Activated CD8-positive, alpha-beta T cell treated with anti-CD3 and anti-CD28 coated beads, Interleukin-2, amount 10 ng/mL, durations not matched to agents 7 days and 5 days (primary cell): ENCODE measurements at places on chromosomes 16 and 17. TPM values are rescaled to one million over a fixed set of nuclear protein-coding genes. Genes with fewer than 3 reads are reported as not detected.

Gene RAB26
- 0.31 TPM for total RNA-seq

Gene REXO5
- total RNA-seq, result 11.2 TPM

GRCh38 chr17:80219013-80219762 lies 945 bp downstream of the SGSH start:
- DNase-seq, result peak; percentile 92

GRCh38 chr17:81683208-81683583 lies 401 bp downstream of the ARL16 start:
- no peak for DNase-seq

DNA sequence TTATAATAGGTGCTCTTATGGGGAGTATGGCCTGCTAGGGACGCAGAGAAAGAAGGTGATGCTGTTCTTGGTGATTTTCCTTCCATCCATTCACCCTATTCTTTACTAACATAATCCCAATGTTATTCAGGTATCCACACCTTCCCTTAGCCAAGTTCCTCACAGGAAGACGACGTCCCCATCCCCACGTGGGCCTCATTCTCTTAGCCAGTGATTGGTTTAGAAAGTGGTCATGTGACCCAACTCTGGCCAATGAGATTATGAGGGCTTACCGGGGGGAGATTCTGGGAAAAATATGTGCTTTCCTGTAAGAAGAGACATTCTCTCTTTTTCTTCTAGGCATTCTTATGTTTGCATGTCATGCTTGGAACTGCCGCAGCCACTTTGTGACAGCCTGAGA lies 474.7 kb downstream of the HAPSTR1 start:
- no peak for DNase-seq

DNA sequence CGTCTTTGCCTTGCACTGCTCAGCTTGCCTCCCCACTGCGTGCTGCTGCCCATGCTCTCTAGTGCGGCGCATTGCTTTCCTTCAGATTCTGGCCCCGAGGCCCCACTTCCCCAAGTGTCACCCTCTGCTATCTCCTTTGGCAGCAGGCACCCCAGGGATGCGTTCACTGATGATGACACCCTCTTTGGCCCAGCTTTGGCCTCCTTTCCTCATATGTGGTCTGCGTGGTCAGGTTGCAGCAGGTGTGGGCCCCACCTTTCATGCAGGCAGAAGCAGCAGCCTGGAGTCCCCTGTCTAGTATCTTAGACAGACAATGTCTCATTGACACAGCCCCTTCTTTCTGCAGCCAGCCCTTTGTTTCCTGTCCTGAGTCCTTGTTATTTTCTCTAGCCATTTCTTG lies 4.8 kb upstream of the CCL3 start:
- DNase-seq, result no peak

DNA sequence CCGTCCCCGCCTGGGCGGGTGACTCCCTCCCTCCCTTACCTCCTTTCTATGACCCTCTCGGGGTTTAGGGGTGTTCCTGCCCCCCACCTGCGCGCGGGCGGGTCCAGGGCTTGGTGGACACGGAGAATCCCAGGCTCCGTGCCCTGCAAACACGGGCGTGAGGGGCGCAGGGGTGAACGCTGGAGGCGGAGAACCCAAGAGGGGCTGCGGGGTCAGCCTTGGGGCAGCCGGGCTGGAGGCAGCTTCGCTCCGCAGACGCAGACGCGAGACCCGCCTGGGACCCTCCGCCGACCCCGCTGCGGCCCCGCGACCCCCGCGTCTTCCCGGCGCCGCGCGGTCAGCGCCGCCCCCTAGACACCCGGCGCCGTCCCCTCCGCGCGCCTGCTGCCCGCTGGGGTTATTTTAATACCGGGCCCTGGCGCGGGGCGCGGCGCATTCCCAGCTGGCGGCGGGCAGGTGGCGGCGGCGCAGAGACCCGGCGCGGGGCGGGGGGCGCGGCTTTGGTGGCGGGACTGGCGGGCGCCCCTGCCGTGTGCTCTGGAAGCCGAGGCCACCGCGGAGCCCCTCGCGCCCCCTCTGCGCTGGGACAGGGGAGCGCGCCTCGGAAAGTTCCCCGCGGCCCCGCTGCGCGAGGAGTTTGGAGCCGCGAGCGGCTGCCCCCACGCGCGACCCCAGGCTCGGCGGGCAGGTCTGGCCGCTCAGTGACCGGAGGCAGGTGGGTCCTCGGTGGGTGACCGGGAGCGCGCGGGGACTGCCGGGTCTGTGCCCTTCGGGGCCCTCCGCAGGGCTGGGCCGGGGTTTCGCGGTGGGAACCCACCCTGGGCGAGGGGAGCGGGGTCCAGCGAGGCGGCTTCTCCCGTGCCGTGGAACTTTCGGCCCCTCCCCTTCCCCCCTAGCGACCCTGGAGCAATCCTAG lies at the start of gene UTS2R:
UTS2R (plus strand) TSS at position 433 of the 916 bp plus-strand sequence. CDS start 2,560 bp downstream, outside the sequence.
- DNase-seq, result no peak

GRCh38 chr17:73359987-73360410 lies 48.2 kb upstream of the CDC42EP4 start:
- no peak for DNase-seq

DNA sequence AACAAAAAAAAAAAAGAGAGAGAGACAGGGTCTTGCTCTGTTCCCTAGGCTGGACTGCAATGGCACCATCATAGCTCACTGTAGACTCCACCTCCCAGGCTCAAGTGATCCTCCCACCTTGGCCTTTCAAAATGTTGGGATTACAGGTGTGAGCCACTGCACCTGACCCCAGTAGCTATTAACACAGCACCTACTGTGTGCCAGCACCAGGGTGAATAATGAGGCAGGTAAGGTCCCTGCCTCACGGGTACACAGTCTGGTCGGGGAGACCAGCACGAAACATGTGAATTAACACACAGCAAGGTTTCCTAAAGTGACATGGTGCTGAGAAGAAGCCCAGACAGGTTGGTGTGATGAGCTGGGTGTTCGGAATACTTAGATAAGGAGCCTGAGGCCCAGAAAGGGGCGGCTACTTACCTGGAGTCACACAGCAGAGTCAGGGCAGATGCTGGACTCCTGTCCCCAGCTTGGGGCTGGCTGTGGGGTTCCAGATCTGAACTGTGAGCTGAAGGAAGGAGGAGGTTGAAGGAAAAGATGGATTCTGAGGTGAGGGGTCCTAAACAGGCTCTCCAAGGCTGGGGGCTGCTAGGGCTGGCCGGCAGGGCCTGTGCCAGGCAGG lies 10.5 kb upstream of the FBXL19 start:
- DNase-seq, result no peak

GRCh38 chr16:28930652-28931051 lies 1.1 kb upstream of the CD19 start:
- DNase-seq, result no peak

GRCh38 chr16:28202147-28202746 lies 9.5 kb downstream of the XPO6 start:
- peak; percentile 42 for DNase-seq
